Astrocyte (in vitro differentiated cells and primary cell): ENCODE measurements at places on chromosomes 11 and 22. TPM values are rescaled to one million over a fixed set of nuclear protein-coding genes. Genes with fewer than 3 reads are reported as not detected.
A peak's percentile ranks its signal among the peaks of the same experiment; 100 is the strongest.

The HSPA8 gene
- 1,391 and 1,502 TPM in 2 replicates for total RNA-seq

The IPO7 gene
- total RNA-seq = 142 and 158 TPM in 2 replicates

GRCh38 chr11:2777871-2778629 is 78.3 kb upstream of the KCNQ1OT1 start:
- H3K36me3 ChIP-seq = no peaks in the 10 kb centered on the region
- H3K27ac ChIP-seq = no peak overlapping the region
- no peak for DNase-seq
- H3K4me1 ChIP-seq = peaks cover 16% of the 10 kb centered on the region

DNA sequence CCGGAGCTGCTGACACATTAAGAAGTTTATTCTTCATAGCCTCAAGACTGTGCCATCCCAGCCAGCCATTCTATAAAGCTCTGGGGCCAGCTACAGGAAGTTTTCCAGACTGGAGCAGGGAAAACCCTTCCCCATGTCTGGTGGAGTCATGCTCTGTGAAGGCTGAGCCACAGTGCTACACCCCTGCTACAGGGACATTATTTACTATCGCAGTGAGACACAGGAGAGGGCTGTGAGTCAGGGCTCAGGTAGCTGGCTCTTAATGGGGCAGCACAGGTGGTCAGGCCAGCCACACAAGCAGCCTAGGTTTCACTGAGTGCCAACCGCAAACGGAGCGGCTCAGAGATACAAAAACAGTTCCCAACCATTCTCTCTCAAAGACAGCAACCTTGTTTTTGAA is 12.1 kb downstream of the HPS4 start:
- H3K36me3 ChIP-seq = peaks cover 19% of the 10 kb centered on the region
- H3K4me3 ChIP-seq = peak overlapping the region; percentile 17
- peak overlapping the region; percentile 90 for H3K27ac ChIP-seq
- H3K4me1 ChIP-seq = peaks cover 31% of the 10 kb centered on the region

DNA sequence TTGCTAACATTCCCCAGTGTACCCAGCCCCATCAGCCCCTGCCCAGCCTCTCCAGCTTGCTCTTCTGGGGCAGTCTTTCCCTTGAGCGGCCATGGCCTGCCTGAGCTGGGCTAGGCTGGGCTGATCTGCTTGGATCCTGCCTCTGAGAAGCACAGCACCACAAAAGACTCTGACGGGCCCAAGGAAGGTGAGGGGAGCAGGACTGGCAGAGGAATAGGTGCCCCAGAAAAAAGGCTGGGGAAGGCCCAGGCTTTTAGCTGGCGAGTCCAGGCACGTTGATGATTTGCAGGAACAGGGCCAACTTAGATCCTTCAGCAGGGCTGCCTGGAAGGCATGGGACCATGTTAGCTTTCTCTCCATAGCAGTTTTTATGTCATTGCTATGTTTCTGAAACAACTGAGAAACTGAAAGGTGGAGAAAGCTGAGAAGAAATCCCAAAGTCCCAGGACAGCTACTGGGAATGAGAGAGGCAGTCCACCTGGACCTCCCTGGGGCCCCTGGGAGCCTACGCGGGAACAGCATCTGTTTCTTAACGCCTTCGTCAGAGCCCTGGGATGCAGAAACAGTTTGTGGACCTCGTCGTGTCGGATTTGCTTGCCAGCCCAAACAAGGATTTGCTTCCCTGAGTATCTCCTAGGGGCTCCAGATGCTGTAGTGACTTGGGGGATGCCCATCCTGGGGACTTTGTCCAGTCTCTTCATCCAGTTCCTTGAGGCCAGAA is 24.4 kb upstream of the FXYD6 start:
- peaks cover 9% of the 10 kb centered on the region for H3K27me3 ChIP-seq
- no peak overlapping the region for H3K27ac ChIP-seq
- no peaks in the 10 kb centered on the region for H3K4me1 ChIP-seq

GRCh38 chr22:37626144-37626543 is 13.3 kb upstream of the SH3BP1 start:
- no peak overlapping the region for H3K27ac ChIP-seq
- H3K4me3 ChIP-seq = no peak overlapping the region
- no peaks in the 10 kb centered on the region for H3K27me3 ChIP-seq
- no peaks in the 10 kb centered on the region for H3K4me1 ChIP-seq
- peaks cover 2% of the 10 kb centered on the region for H3K36me3 ChIP-seq

- no peak overlapping the region for H3K4me3 ChIP-seq
- peaks cover 4% of the 10 kb centered on the region for H3K36me3 ChIP-seq
Observed at GRCh38 chr11:20042811-20043341, 117.4 kb downstream of the DBX1 start.
